ENCODE measurements at places on chromosomes 6 and 20. TPM values are rescaled to one million over a fixed set of nuclear protein-coding genes. Genes with fewer than 3 reads are reported as not detected.

DNA sequence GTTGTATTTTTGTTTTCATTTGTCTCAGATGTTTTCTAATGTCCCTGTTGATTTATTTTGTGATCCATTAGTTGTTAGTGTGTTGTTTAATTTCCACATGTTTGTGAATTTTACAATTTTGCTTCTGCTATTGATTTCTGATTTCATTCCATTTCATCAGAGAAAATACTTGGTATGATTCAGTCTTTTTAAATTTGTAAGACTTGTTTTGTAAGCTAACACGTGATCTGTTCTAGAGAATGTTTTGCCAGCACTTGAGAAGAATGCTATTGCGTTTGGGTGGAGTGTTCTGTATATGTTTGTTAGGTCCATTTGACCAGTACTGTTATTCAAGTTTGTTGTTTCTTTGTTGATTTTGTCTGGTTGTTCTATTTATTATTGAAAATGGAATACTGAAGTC is 53.9 kb downstream of the KIZ start:
- no peak for DNase-seq

Gene PHACTR1
- total RNA-seq: 19.0 TPM

Gene LST1
- total RNA-seq: 25.4 TPM

Gene PSMB1
- total RNA-seq: 129 TPM

DNA sequence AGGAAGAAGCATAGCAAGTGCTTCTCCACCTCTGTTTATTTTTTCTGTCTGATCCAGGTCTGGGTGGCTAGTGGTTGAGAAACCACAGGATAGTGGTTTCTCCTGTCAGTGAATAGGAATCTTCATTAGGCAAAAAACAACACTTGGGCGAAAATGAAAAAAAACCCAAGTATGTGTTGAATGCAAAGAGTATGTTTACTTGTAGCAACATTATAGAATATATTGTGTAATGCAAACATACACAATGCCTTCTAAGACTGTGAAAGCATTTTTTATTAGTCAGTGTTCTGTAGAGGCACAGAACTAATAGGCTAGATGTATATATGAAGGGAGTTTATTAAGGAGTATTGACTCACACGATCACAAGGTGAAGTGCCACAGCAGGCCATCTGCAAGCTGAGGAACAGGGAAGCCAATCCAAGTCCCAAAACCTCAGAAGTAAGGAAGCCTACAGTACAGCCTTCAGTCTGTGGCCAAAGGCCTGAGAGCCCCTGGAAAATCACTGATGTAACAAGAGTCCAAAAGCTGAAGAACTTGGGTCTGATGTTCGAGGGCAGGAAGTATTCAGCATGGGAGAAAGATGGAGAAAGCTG is 111.1 kb downstream of the UST start:
- no peak for DNase-seq

DNA sequence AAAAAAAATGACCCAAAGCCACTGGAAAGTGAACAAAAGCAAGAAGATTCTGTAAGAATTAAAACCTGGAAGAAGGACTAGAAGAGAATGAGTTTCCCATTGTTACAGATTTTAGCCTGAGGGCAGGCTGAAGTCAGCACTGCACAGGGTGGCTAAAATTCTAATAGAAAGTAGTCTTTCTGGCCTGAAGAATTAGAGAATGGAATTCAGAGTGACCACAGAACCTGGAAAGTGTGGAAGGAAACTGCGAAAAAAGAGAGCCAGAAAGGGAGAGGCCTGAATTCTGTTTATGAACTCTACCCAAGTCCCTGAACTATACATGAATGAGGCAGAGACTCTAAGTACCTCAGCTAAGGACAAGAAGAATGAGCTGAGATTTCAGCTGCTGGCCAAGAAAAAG is 38.9 kb upstream of the FILIP1 start:
- no peak for DNase-seq

GRCh38 chr20:57399587-57400155 is 8.5 kb downstream of the RBM38 start:
- no peak for DNase-seq

GRCh38 chr6:106517706-106518105 is 111.6 kb downstream of the RTN4IP1 start:
- DNase-seq: peak; percentile 4

Gene FGD2
- 6.3 TPM for total RNA-seq

Gene CHRNA4
- not detected for total RNA-seq

Gene MRAP2
- total RNA-seq: not detected

DNA sequence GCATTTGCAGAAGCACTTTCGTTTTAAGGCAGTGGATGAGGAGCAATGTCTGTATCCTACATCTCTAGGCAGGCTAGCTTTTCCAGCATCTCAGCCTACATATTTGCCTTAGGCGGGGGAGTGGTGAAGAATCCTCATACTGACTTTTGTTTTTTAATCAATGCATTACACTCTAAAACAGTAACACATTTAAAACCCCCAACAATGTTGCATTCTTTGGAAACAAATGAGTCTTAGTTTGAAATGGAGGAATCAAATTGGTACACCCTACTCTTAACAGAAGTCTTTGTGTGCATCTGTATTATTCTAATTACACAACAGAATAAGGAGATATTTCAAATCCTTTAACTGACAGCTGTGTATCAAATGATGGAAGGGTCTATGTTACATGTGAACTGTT is 9.0 kb downstream of the NKAIN2 start:
- no peak for DNase-seq

Gene PLCB1
- 66.2 TPM for total RNA-seq

Gene OR2J3
- total RNA-seq: not detected

- DNase-seq: no peak
These were observed 63.6 kb downstream of the IPCEF1 start for GRCh38 chr6:154292855-154293519.

DNA sequence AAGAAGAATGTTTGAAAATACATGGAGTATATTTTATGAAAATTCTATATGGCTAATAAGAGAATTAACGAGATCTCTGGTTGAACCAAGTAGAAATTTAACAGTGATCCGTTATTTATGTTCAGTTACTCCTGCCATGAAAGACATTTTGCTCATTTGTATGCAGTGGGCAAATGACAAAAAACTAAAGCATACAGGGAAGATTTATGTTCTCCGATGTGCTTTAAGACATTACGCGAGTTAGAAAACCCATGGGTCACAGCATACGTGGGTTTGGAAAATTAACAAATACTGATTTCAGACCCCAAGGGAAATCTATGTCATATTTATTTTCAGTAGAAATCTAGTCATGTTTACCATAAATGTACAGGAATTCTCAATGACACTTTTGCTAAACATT is 90.1 kb downstream of the BMP5 start:
- no peak for DNase-seq

Measured in natural killer cell (primary cell).